LNCaP clone FGC (cell line): ENCODE measurements at places on chromosomes 11 and 22.
A peak's percentile ranks its signal among the peaks of the same experiment; 100 is the strongest.

DNA sequence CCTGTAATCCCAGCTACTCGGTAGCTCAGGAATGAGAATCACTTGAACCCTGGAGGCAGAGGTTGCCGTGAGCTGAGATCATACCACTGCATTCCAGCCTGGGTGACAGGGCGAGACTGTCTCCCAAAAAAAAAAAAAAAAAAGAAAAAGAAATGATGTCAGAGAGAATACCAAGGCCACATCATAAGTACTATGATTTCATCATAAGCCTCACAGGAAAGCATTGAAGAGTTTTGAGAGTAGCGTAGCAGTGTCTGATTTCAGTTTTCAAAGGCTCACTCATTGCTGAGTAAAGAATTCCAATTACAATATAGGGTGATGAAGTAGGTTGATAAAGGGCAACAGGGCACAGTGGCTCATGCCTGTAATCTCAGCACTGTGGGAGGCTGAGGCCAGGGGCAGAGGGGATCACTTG, 88.8 kb downstream of the MRTFA start:
- DNase-seq, result no peak

GRCh38 chr11:124307093-124307492, 6.7 kb downstream of the OR8D1 start:
- no peak for DNase-seq

- no peak for DNase-seq
These were observed 216.4 kb upstream of the B3GAT1 start for GRCh38 chr11:134628426-134628825.

DNA sequence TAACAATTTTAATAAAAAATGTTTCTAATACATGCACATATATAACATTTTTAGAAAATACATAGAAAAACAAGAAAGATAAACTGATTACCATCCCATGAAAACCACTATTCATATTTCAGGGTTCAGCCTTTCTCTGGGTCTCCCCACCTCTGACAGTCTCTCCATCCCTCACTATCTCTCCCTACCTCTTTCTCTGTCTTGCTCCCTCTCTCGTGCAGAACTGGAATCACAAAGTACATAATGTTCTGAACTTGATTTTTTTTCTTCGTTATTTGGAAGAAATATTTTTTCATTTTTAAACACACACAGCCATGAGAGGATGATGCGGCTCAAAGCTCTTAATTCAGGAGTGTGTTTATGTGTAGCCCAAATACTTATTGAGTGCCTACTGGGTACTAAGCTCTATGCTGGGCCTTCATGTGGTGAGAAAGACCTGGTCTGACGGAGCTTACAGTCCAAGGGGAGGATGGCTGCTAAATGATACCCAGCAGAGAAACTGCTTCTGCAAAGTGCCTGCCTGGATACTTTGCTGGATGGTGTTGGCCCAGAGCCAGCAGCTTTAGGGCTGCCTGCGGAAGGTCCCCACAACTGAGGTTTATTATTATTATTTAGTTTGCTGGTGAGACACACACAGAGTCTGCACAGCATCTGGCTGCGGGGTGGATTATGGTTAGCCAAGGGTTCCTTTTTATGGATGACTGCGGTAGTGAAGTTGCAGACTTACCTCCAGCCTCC, 42.6 kb downstream of the SC5D start:
- no peak for DNase-seq

DNA sequence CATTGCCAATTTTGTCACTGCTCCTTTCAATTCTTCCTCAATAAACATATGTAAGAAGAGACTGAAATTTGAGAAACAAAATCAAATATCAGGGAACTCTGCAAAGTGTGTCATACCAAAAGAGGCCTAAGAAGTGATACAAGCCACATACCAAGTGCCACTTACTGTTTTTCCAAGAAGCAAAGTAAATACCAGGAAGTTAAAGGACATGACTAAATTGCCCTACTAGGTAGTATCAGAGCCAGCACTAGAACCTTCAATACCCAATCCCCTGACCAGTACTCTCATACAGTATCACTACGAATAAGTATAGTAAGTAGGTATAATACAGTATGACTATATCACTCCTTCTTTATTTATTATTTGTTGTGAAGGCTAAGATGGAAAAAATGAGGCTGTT, 13.6 kb downstream of the MAML2 start:
- no peak for DNase-seq

GRCh38 chr22:49960159-49961004, at the start of gene PIM3:
Gene PIM3, plus strand, starts transcription at chr22:49960772. Its CDS starts 176 bp downstream, at chr22:49960948.
- DNase-seq, result peak; percentile 88

DNA sequence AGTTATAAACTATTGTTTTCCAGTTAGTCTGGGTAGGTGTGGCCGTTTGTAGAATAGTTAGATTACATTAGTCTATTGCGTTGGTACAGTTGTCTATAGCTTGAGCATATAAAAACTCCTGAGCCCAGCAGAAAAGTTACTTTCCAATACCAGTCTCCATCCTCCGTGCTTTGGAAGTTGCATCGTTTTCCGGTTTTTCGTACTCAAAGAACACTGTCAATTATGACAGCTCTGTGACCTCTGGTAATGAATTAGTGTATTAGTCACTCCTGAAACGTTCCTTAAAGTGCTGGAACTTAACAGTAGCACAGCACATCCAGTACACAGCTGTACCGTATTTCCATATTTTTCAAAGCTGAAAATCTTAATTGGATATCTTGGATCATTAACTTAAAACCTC, 808 bp upstream of the MSANTD2 start:
- no peak for DNase-seq

- DNase-seq, result no peak
These were observed 87.3 kb upstream of the CTSC start for GRCh38 chr11:88424881-88425280.

DNA sequence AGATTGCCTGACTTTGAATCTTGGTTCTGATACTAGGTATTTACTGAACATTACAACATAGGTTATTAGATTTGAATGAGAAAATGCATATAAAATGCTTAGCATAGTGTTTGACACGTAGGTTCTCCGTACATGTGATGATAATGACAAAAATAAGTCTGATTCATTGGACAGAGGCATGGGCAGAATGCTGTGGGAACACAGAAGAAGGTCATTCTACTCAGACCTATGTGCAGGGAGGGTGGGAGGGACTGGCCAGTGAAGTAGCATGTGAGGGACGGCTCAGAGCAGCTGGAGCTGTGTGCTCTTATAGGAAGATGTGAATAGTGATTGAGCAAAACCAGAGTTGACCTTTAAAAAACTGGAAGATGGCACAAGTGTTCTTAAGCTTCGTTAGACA, 256.8 kb upstream of the RAG2 start:
- no peak for DNase-seq
